Ovary (tissue), 10 donors: ENCODE measurements at places on chromosomes 4 and X.

GRCh38 chr4:7092026-7092425 lies 24.2 kb upstream of the GRPEL1 start:
- H3K4me1 ChIP-seq, result peaks cover 17% of the 10 kb centered on the region
- no peak overlapping the region for H3K4me3 ChIP-seq
- H3K27me3 ChIP-seq, result no peaks in the 10 kb centered on the region
- no peak for DNase-seq

DNA sequence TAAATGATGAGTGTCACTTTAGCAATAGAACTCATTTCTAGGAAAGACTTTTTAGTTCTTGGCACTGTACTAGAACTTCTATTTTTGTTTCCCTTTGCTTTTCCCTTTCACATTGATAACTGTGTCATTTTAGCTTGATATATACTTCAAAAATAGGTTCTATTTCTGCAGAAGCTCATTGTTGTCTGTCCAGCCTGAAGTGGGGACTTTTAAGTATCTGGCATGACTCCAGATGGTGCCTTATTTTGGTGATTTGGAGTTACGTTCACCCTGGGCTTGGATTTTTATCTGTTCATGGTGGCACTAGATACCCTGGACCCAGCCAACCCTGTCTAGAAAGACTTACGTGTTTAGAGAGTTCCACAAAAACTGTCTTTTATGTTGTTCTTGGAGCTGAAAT lies 3.4 kb downstream of the ABHD18 start:
- no peaks in the 10 kb centered on the region for H3K36me3 ChIP-seq
- DNase-seq, result no peak
- no peak overlapping the region for H3K4me3 ChIP-seq
- H3K4me1 ChIP-seq, result peaks cover 2% of the 10 kb centered on the region

DNA sequence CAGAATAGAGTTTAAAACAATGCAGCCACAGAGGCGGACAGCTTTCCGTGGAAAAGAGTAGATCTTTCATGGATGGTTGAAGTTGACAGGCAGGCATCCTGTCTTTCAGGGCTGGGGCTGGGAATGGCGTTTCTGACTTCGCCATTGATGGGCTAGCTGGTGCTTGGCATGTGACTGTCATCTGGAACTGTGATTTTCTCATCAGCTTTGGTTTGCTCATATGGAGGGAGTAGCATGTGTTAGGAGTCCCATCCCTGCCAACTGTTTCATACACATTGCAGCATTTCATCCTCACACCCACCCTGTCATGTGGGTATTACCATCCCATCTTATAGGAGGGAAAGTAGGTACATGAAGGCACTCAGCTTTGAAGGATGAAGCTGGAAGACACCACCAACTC lies 49.2 kb upstream of the STX18 start:
- DNase-seq, result no peak
- no peaks in the 10 kb centered on the region for H3K27me3 ChIP-seq
- no peak overlapping the region for H3K27ac ChIP-seq
- no peak overlapping the region for H3K4me3 ChIP-seq
- peaks cover 2% of the 10 kb centered on the region for H3K4me1 ChIP-seq

DNA sequence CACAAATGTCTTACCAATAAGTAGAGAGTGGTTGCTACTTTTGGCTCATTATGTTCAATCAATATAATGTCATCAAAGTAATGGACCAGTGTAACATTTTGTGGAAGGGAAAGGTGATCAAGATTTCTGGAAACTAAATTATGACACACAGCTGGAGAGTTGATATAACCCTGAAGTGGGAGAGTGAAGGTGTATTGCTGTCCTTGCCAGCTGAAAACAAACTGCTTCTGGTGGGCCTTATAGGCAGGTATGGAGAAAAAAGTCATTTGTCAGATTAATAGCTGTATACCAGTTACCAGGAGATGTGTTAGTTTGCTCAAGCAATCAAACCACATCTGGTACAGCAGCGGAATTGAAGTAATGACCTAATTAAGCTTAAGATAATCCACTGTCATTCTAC lies 17.3 kb upstream of the GUCY1B1 start:
- H3K4me1 ChIP-seq, result no peaks in the 10 kb centered on the region
- H3K27ac ChIP-seq, result no peak overlapping the region
- H3K36me3 ChIP-seq, result no peaks in the 10 kb centered on the region
- DNase-seq, result no peak
- H3K4me3 ChIP-seq, result no peak overlapping the region
- H3K27me3 ChIP-seq, result no peaks in the 10 kb centered on the region

- H3K4me3 ChIP-seq, result no peak overlapping the region
- DNase-seq, result no peak
- no peak overlapping the region for H3K27ac ChIP-seq
- no peaks in the 10 kb centered on the region for H3K27me3 ChIP-seq
These were observed 6.5 kb upstream of the GJB1 start for GRCh38 chrX:71216485-71216884.

DNA sequence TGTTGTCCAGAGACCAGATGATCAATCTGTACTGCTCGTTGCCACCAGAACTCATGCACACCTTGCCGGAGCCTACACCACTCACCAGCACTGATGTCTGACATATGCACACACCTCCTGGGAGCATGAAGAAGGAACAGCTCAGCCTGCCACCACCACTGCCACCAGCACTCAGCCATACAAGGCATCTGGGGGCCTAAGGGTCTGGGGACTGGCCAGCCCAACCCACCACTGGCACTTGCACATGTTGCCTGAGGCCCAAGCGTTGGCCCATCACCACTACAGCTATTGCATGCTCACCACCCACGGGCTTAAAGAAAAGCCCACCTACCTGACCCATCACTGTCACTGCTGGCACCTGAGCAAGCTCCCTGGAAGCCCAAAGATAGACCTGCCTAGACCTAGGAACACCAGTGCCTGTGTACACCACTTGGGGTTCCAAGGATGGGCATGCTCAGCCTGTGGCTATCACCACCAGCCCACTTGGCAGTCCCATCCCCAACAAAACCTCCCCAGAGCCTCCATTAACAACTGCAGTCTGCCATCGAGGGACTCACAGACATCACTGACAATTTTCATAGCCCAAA lies 174.3 kb upstream of the GRID2 start:
- H3K27me3 ChIP-seq, result no peaks in the 10 kb centered on the region
- no peak overlapping the region for H3K27ac ChIP-seq
- no peak for DNase-seq

DNA sequence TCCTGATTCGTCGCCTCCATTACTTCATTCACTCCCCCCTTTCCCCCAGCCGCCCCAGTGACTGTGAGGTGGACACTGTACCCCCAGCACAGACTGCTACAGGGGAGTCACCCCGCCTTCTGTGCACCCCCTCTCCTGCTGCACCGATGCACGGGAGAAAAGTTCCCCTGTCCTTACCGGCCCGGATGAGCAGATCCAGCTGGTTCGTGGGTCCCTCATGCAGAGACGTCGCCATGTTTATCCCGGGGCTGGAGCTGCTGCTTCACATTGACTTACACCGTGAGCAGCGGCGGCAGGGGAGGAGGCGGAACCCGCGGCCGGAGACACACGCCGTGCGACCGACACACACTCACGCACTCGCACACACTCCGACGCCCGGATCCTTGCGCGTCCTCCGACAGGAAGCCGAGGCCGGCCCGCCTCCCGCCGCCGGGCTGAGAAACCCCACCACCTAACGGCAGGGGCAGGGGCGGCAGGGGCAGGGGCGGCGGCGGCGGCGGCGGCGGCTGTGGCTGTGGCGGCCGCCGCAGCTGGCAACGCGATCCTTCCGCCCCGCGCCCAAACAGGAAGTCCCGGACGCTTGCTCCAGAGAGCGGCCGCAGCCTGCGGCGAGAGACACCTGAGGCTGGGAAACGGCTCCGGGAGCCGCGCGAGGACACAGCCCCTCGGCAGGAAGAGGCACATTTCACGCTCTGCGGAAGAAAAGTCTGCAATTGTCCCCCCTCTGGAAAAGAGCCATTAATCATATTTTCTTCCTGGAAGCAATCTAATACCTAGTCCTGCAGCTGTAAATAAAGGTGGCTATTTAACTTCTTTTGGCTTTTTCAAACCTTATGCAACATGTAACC lies 68.6 kb downstream of the NOCT start:
- peak overlapping the region; percentile 76 for H3K4me3 ChIP-seq
- H3K27ac ChIP-seq, result peak overlapping the region; percentile 92
- no peaks in the 10 kb centered on the region for H3K27me3 ChIP-seq
- H3K4me1 ChIP-seq, result no peaks in the 10 kb centered on the region

- no peaks in the 10 kb centered on the region for H3K36me3 ChIP-seq
- no peaks in the 10 kb centered on the region for H3K4me1 ChIP-seq
- H3K4me3 ChIP-seq, result no peak overlapping the region
These were observed 245.9 kb upstream of the GIMD1 start for GRCh38 chr4:106614441-106614840.

- no peak overlapping the region for H3K27ac ChIP-seq
- H3K36me3 ChIP-seq, result no peaks in the 10 kb centered on the region
- no peak overlapping the region for H3K4me3 ChIP-seq
- H3K27me3 ChIP-seq, result no peaks in the 10 kb centered on the region
These were observed 2750.2 kb downstream of the ARAP2 start for GRCh38 chr4:33494150-33494549.

GRCh38 chr4:89212666-89213381 lies 94.8 kb downstream of the GPRIN3 start:
- H3K27ac ChIP-seq, result no peak overlapping the region
- H3K36me3 ChIP-seq, result no peaks in the 10 kb centered on the region
- H3K27me3 ChIP-seq, result no peaks in the 10 kb centered on the region
- no peaks in the 10 kb centered on the region for H3K4me1 ChIP-seq
- no peak for DNase-seq
- no peak overlapping the region for H3K4me3 ChIP-seq

- H3K4me1 ChIP-seq, result no peaks in the 10 kb centered on the region
- no peaks in the 10 kb centered on the region for H3K36me3 ChIP-seq
- H3K27me3 ChIP-seq, result no peaks in the 10 kb centered on the region
These were observed 751.8 kb upstream of the POU3F4 start for GRCh38 chrX:82756272-82756671.

- H3K36me3 ChIP-seq, result no peaks in the 10 kb centered on the region
- H3K27me3 ChIP-seq, result no peaks in the 10 kb centered on the region
- no peak overlapping the region for H3K4me3 ChIP-seq
- no peak for DNase-seq
These were observed 2.4 kb downstream of the ATP6AP1 start for GRCh38 chrX:154430916-154431315.
